C1 segment of cervical spinal cord (tissue), 14 donors: ENCODE measurements at places on chromosomes 6 and 20.
A peak's percentile ranks its signal among the peaks of the same experiment; 100 is the strongest.

DNA sequence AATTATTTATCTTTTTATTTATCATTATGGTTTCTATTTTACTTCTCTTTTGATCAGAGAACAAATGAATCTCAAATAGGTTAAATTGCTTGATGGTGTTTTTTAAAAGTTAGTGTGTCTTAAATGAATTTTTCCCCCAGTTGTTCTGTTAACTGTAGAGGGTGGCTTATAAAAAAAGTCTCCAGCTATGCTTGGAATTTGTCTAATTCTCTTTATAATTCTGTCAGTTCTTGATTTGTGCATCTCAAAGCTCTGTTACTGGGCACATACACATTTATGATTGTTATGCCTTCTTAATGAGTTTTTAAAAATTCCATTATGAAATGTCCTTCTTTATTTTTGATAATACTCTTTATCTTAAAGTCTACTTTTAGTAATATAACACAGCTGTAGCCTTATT lies 58.0 kb downstream of the LIN28B start:
- DNase-seq, result no peak

DNA sequence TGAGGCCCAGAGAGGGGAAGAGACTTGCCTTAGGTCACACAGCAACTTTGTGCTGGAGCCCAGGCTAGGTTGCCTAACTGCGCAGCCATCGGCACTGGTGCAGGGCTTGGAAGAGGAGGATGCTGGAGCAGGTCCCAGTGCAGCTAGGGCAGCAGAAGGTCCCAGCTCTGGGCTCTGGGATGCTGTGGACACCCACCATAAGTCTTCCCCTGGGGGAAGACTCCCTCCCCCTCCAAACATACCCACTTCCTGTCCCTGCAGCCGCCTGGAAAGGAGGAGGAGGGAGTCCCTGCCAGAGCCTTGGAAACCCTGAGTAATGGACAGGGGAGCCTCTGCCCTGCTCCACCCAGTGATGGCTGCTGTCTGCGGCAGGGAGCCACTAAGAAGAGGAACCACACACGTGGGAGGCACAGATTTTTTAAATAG lies 93.6 kb downstream of the NCR2 start:
- no peak for DNase-seq

- no peak for DNase-seq
These were observed 90.0 kb upstream of the MAFB start for GRCh38 chr20:40778894-40779496.

DNA sequence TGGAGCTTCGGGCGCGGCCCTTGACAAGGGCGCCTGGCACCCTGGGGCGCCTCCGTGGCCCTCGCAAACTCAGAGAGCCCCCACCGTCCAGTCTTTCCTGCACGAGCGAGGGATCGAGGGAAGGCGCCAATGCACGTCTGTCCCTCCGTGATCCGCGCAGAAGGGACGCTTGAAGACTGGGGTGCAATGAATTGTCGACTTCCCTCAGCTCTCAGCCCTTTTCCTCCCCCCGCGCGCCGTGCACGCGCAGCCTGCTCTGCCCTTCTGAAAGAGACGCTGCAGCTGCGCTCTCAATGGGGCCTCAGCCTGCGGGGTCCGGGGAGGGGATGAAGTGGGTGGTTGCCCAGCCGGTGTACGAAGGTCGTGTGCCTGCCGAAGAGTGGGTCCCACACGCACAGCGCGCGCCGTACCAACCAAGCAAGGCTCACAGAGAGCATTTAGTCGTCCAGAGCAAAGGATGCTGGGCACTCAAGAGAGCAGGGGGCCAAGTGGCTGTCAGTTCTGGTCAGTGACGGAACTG lies 5.5 kb upstream of the SOX4 start:
- peak; percentile 89 for DNase-seq

DNA sequence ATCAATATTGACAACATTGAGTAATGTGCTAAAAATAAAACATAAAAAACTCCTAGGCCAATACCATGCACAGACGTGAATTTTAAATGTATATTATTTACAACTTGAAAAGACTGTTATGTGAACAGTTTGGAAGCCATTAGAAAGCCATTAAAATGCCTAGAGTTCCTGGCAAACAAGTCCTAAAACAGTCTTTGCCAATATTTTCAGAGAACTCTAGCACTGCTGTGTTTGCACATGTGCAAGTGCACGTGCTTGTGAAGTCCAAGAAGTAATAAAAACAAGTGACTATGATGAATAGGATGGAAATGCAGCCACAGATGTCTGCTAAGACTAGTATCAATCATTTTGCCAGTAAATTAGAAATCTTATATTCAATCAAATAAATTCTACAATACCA lies 1447.6 kb downstream of the GRIK2 start:
- DNase-seq, result no peak

DNA sequence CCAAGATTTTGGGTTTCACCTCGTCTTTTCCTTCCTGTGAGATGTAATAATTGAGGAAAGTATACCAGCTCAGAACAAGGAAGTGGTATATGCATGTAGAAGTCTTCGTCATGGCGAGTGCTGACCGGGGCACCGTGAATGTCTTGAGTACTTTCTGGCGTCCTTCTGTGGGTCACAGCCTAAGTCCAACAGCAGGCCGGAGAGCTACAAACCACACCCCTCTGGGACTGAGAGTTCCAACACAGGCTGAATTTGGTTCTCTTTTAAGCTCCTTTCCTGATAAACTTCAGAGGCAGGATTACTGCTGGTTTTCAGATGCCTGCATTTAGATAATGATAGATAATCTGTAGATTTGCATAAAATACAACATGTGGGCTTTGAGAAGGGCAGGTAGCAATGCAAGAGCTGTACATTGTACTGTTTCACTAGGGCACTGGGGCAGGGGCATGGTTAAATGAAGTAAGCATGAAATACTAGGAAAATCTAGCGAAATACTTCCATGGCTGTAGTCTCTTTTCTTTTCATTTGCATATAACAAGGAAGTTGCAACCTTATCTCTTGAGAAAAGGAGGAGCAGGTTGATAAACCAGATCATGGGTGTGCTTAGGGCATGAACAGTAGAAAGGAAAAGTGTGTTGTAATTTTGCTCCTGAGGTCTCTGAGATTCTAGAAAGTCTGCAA lies at the start of gene ADTRP:
Gene ADTRP (minus strand): TSS at position 156 of the 681 bp plus-strand sequence. CDS start 44 bp downstream, at position 112.
- DNase-seq, result no peak

DNA sequence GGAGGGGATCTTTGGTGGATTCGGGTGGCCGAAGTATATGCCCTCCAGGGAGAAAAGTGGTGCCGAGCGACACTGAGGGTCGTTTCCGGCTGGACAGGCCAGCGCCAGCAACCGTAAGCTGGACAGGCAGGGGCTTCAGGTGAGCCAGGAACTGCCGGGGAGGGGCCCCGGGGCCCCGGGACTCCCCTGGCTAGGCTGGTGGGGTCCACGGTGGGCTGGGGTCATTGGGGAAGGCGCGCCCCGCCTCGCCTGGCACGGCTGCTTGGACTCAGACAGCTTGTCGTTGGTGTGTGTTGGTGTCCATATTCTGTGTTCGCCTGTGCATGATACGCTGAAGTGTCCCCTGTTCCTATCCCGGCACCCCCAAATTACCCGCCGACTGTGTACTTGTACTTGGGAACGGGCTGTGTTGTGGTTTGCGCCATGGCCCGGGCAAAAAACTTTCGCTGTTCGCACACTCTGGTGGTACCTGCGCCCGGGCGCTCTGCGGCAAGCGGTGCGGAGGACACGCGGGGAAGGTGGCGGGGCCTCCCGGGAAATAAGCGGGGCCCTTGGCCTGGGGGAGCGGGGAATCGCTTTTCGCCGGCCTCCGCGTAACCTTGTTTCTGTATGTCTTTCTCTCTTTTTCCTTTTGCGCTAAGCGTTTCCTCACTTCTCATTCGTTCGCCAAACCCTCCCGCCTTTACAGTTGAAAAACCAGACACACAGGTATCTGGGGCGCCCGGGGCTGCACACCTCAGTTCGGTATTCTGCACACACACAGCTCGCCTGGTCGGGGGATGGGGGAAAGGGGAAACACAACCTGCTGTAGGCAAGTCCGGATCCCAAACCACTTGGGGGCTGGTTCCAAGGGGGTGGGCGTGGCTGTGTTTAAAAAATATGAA lies 3.2 kb downstream of the GNAS start:
- DNase-seq, result no peak

DNA sequence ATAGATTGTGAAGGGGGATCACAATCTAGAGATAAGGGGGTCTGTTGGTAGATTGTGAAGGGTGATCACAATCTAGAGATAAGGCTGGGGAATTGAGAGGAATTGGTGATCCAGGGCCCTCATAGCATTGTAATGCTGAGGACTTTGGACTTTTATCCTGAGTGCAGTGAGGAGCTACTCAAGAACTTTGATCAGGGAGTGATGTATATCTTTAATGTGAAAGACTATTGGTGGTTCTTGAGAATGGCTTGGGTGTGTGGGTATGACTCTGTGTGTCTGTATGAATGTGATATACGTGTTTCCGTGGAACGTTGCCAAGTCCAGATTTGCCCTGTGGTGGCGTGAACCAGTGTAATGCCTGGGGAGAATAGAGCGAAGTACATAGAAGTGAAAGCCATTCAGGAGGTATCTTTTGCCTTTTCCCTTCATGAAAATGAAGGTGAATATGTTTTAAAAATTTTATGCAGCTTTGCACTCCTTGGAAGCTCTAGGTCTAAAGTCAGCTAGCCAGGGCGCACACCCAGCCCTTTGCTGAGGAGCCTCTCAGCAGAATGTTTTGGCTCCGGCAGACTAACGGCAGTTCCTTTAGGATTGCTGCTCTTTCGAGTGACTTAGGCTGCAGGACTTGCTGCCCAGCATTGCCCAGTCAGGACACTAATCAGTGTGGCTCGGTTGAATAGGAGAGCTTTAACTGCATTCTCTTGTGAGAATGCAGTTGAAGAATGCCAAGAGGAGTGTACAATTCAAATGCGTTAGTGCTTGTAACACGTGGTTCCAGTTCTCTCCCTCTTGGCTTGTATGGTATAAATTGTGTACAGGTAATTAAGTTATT lies 3.5 kb downstream of the ZFAND3 start:
- DNase-seq, result no peak

DNA sequence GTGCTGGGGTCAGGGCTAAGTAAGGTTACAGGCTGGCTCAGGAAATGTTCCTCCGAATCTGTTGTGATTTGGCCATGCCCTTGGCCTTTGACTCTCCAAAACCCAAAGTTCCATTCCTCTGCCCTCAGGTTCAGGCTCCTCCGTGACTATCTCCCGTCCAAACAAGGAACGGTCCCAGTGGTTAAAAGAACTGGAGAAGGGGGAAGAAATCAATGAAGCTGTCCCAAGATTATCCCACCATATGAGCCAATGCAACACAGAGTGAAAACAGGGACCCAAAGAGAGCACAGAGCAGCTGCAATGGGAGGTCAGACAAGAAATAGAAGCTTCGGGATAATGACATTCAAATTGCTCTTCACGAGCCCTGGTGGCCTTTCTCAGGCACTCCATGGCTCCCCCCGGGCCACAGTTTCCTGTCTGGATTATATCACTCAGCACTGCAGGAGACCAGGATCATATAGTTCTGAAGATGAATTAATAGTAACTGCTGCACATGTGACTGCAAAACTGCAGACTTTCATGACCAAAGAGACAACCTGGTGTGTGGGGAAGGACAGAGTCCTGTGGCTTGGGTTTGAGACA lies 211.3 kb downstream of the ZNF217 start:
- DNase-seq, result no peak

GRCh38 chr6:110322874-110323242 lies 35.3 kb downstream of the METTL24 start:
- DNase-seq, result no peak

DNA sequence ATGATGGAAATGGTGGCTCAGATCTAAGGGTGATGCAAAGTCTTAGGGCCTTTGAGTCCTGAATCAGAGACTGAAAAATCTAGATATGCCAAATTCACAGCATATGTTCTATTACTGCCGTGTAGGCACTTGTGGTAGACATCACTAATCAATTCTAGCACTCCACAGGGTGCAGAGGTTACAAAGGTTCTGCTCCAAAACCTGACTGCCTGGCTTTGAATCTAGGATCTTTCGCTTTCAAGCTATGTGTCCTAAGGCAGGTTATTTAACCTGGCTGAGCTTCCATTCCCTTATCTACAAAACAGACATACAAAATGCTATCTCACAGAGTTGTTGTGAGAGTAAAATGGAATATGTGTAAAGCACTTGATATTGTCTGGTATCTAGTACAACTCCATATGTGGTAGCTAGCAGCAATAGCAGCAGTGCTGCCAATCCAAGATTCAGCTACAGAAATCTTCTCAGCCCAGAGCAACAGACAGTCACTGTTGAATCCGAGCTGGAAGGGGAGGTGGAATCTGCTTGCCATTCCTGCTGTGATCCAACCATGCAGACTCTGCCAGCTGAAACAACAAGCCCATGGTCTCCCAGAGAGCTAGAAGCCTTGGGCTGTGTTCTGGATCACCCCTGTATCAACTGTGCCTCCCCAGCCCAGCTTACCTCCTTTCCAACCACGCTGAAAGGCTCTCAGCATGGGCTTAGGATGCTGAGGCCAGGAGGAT lies 206.9 kb downstream of the TFAP2C start:
- DNase-seq, result no peak

- no peak for DNase-seq
These were observed 12.6 kb downstream of the TUBB2B start for GRCh38 chr6:3214898-3215297.

- DNase-seq, result no peak
These were observed 56.2 kb downstream of the TMEM242 start for GRCh38 chr6:157267109-157267611.

DNA sequence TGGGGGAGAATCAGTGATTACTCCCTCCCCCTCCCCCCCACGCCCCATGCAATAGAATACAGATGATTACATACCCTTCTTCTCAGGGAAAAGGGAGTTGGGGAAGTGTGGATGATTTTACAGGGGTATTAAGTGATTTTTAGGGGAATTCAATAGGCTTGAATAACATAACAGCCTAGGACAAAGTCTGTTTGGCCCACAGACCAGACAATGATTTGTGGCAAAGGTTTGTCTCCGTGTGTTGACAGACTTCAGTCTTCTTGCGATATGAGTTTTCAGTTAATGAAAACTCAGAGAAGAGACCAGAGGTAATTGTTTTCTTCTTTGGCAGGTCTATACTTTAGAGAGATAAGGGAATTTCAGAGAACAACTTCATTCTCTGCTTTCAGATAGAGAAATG lies 95.3 kb downstream of the OR2B2 start:
- no peak for DNase-seq

DNA sequence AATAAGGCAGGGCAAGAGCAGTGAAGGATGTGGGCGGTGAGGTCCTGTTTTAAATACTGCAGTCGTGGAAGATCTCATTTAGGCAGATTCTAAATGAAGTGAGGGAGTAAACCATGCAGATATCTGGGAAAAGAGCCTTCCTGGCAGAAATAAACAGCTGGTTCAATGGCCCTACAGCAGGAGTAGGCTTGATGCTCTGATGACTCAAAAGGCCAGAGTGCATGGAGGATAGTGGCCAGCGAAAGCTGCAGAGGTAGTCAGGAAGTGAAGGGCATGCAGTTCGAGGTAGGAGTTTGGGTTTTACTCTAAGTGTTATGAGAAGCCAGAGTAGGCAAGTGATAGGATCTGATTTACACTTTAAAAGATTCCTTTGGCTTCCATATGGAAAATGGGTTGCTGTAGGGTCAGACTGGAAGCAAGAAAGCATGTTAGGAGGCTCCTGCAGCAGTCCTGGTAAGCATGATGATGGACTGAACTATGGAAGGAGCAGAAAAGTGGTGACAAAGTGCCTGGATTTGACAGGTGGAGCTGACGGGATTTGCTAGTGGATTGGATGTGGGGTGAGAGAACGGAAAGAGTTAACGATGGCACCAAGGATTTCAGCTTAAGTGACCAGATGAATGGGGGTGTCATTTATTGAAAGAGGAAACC lies 150.0 kb downstream of the GJA10 start:
- DNase-seq, result no peak
